ENCODE measurements at places on chromosomes 5 and 9.
A peak's percentile ranks its signal among the peaks of the same experiment; 100 is the strongest.

DNA sequence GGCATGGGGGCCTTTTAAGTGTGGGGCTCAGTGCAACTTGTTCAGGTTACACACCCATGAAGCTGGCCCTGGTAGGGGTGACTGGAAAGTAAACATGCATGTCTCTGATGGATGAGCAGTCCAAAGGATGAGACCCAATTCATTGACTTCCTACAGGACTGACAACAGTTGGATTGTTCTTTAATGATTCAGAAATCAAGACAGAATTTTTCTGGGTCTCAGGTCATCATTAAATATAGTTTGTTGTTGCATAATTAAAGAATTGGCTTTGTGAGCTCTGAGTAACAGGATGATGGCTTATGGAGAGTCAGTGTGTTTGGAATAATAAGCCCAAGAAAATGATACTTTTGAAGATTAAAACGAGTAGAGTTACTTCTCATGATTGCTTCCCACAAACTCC, 604.2 kb upstream of the CLINT1 start:
- no peak for DNase-seq

DNA sequence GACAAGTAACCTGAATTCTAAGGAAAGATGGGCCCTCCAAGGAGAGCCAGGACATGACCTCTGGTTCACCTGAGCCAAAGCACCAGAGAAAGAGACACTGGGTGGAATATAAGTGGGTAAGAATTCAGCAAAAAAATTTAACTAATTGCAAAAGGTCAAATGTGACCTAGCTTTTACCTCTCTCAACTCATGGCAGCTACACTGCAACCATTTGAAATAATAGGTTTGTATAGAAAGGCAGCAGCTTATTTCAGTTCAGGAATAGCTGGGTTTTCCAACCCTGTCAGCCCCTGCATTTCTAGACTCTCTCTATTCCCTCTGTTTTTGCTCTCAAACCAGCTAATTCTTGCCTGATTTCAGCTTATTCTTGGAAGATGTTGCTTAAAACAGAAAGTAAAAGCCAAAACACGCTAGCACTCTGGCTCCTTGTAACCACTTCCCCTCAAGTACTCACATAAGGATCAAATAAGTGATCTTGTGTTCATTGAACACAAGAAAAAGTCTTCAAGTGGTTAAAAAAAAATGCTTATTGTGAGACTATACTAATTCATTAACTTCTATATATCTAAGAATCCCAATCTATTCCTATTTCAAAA, 101.1 kb upstream of the NR4A3 start:
- DNase-seq, result no peak

- DNase-seq, result peak; percentile 40
Measured at GRCh38 chr5:111043712-111044506, 27.6 kb upstream of the TSLP start.

DNA sequence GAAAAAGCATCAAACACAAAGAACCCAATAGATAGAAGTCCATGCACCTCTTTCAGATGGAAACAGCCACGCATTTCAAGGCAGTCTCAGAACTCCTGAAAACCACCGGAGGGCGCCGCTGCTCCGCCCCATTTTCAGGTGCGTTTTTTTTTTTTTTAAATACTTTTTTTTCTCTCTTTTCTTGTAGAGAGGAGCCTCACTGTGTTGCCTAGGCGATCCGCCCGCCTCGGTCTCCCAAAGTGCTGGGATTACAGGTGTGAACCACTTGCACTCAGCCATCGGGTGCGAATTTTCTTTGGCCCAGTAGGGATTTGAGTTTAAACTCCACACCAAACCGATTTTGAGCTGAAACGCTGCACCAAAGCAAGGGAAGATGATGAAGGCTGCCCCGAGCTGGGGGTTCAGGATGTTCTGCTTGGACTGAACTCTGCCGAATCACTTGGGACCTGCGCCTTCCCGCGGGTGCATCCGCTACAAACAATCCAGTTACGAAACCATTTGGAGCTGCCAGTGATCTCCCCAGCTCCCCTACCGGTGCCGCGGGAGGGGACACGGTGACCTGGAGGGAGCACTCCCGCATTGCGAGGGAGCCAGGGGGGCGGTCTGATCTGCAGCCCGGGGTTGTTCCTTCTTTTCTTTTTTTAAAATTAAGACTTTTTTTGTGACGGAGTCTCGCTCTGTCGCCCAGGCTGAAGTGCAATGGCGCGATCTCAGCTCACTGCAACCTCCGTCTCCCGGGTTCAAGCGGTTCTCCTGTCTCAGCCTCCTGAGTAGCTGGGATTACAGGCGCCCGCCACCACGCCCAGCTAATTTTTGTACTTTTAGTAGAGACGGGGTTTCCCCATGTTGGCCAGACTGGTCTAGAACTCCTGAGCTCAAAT, 1.4 kb downstream of the PTGR1 start:
- DNase-seq, result peak; percentile 91

GRCh38 chr9:116287721-116288120, 134.1 kb downstream of the PAPPA start:
- no peak for DNase-seq

- DNase-seq, result peak; percentile 38
Measured at GRCh38 chr5:94159144-94159543, 417.7 kb upstream of the POU5F2 start.

DNA sequence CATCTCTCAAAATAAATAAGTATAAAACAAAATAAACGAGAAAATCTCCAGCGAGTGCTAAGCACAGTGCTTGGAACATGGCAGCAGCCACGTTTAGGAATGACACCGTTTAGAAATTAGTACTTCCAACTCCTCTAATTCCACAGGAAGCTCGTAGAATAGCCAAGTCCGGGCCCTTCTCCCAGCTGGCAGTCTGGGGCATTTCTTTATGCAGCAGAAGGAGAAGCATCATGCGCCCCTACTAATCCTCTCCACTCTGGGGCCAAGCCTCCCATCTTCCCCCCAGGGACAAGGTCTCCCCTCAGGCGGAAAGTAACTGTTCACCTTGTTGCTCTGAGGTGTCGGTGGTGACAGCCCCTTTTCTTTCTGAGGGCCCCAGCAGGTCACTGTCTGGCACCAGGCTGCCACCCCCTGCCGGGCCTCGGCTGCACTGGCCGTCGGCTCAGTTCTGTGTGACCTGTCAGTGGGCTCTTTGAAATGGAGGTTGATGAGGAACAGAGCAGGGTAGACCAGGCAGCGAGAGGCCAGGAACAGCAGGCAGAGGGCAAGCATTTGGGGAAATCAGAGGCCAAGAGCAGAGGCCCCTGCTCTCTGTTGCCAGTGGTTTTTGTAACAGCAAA, 113.5 kb upstream of the WWC1 start:
- DNase-seq, result peak; percentile 27

- DNase-seq, result peak; percentile 88
Measured at GRCh38 chr9:121267689-121268597, at the start of gene GSN. Gene GSN, plus strand, starts transcription at chr9:121268162. Its CDS starts 33,810 bp downstream, at chr9:121301972.

DNA sequence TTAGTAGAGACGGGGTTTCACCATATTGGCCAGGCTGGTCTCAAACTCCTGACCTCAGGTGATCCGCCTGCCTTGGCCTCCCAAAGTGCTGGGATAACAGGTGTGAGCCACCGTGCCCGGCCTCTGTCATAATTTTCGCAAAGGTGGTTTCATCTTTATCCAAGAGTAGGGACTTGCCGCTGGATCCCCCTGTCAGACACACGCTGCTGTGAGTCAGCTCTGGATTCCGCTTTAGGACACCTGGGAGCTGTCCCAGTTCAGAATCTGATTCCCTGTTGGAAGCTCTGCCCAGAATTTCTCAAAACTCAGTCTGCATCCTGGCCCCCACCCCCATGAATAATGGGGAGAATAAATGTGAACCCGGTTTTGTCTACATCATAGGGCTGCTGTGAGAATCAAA, 17.9 kb upstream of the GRHPR start:
- DNase-seq, result no peak

DNA sequence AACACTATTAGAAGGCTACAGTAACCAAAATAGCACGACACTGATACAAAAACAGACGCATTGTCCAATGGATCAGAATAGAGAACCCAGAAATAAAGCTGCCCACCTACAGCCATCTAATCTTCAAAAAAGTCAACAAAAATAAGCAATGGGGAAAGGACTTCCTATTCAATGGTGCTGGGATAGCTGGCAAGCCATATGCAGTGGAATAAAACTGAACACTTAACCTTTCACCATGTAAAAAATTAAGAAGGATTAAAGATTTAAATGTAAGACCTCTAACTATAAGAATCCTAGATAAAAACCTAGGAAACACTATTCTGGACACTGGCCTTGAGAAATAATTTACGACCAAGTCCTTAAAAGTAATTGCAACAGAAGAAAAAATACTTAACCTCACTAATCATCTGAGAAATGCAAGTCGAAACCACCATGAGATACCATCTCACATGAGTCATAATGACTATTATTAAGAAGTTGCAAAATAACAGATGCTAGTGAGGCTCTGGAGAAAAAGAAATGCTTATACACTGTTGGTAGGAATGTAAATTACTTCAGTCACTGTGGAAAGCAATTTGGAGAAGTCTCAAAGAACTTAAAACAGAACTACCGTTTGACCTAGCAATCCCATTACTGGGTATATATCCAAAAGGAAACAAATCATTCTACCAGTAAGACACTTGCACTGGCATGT, 203.3 kb upstream of the CDH9 start:
- no peak for DNase-seq

- no peak for DNase-seq
Measured at GRCh38 chr5:34525761-34526160, 130.4 kb upstream of the RAI14 start.

- peak; percentile 71 for DNase-seq
Measured at GRCh38 chr5:115831163-115831768, 10.1 kb downstream of the ATG12 start.

DNA sequence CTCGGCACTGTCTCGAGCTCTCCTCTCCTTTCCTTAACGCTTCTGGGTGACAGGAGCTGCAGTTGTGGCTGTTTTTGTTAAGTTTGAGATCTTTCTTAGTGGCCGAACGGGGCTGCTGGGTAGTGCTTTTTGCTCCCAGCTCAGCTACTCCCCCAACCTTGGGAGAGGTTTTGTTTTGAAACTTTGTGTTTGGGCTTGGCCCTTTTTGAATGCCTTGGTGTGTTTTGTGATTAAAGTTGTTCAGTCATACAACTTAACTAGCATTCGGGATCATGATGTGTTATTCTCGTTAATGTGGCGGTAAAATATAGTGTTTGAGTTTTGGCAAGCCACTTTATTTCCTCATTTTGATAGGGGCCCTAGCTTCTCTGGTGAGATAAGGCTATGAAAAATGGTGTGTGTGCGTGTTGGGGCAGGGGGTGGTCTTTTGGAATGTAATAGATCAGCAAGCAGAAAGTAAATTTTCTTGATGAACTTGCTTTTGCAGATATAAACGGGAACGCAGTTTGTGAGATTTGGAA, 1.1 kb downstream of the KDM3B start:
- DNase-seq, result no peak

DNA sequence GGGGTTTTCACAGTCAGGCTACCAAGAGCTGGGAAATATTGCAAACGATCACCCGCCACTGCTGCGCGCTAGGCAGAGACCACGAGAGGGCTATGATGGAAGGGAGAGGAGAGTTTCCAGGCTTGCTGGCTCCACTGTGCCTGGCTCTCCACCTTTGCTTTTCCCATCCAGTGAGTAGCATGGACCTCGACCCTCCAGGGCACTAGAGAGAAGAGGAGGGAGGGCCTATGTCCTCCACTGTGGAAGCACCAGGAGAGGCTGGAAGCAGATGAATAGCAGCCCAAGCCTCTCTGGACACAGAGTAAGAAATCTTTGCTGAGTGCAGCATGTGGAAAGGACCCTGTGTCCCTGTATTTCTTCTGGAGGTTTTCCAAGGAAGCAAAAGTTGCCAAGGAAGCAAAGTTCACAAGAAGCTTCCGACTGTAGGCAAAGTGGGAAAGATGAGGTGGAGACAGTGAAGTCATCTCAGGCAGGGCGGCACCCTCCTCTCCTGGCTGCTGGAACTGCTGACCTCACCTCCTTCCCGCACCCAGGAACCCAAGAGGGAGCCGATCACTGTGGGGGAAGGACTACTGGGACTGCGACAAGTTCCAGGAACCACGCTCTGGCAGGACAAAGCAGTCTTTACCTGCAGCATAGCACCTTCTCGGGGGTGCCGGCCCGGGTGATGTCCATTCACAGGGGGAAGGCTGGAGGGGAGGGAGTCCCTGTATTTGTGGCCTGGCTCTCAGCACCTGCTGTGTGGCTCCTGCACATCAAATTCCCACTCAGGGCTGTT, 79.6 kb downstream of the CSNK1A1 start:
- no peak for DNase-seq

DNA sequence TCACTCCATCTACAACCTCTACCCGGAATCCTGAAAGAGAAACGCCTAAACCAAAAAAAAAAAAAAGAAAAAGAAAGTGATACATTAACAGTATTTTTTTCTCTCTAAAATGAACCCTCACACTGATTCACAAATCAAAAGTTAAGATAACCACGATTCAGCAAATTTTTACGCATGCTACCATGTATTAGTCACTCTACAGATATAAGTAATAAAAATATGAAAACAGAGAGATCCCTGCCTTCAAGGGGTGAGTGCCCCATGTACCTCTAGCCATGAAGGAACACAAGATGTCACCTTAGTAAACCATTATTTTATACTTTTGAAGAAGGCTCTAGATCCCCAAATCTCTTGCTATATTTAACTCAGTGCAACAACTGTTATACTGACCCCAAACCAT, 33.4 kb downstream of the CEMIP2 start:
- DNase-seq, result no peak

DNA sequence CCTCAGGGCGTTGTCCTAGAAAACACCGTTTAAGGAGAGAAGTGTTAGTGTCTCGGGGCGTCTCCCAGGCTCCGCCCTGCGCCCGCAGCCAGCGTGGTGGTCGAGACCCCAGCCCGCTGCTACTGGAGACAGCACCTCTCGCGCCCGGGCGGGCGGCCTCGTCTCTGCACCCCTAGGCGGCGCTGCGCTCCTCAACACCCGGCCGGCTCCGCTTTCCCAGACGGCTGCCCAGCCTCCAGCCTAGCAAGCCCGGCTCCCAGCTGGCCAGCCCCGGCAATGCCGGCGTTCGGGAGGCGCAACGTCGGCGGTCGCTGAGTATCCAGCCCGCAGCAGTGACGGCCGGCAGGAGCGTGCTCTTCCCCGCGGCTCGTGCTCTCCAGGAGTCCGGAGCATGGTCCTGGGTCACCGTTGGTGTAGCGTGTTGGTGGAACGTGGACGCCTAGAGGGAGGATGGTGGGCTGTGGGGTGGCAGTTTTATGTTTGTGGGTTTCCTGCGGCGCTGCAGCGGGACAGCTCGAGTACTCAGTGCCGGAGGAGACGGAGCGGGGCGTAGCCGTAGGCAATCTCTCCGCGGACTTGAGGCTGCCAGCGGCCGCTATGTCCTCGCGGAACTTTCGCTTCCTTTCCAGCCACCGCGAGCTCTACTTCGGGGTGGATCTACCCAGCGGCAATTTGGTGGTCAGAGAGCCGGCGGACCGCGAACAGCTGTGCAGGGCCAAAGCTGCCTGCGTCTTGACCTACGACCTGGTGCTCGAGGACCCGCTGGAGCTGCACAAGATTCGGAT, 536 bp downstream of the PCDHAC1 start:
- DNase-seq, result peak; percentile 98

DNA sequence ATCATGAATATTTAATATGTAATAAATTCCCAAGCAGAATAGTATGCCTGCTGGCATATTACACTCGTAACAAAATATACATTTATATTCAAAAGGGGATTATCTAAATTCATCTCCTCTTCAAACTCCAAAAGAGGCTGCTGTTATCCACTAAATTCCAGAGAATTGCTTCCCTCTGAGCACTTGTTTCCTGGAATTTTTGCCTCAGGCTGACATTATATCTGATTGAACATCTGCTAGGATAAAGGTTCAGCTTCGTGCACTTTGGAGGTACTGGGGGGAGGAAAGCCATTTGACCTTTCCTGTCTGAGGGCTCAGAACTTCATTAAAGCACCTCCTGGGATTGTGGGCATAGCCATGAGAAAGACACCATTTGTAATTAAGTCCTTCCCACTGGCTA, 4.3 kb upstream of the HAPLN1 start:
- peak; percentile 24 for DNase-seq

Measured in GM23338 (cell line).